Caki2 (cell line): ENCODE measurements at places on chromosomes 3 and 15. TPM values are rescaled to one million over a fixed set of nuclear protein-coding genes. Genes with fewer than 3 reads are reported as not detected.
A peak's percentile ranks its signal among the peaks of the same experiment; 100 is the strongest.

Gene ARIH1
- 26.2 and 31.0 TPM in 2 replicates for total RNA-seq

Gene APOD
- not detected in 2 replicates for total RNA-seq

Gene IQCF5
- not detected in 2 replicates for total RNA-seq

Gene BFSP2
- not detected in 2 replicates for total RNA-seq

Gene ABHD6
- 8.9 and 11.4 TPM in 2 replicates for total RNA-seq

Gene MRAS
- 16.3 and 17.3 TPM in 2 replicates for total RNA-seq

Gene XCR1
- total RNA-seq = not detected in 2 replicates

Gene SOX14
- total RNA-seq = not detected in 2 replicates

Gene TMEM40
- not detected in 2 replicates for total RNA-seq

- DNase-seq = peak; percentile 15
Observed at GRCh38 chr3:81352867-81353266, 408.6 kb downstream of the GBE1 start.

DNA sequence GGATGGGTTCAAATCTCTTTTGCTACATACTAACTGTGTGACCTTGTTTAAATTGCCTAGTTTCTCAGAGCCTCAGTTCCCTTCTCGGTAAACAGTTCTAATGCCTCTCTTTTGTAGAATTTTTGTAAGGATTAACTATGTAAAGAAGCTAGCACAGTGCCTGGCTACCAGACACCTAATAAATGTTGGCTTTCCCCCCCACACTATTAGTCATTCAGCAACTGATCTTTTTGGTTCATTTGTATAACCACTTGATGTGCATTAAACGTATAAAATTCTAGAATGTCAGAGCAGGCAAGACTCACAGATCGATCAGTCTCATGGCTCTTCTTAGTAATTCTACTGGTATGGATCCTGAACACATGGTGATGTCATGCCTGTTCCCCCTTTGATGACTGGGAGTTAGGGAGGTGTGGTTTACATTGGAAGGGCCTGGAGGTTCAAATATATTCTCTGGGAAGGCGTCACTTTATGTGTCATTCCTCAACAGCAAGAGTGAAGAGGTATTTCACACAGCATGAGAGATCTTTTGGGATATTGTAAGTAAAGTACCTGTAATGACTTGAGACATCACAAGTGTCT is 6.5 kb downstream of the TAGLN3 start:
- no peak for DNase-seq

- DNase-seq = no peak
Observed at GRCh38 chr3:187223799-187224198, 26.5 kb downstream of the RTP1 start.

DNA sequence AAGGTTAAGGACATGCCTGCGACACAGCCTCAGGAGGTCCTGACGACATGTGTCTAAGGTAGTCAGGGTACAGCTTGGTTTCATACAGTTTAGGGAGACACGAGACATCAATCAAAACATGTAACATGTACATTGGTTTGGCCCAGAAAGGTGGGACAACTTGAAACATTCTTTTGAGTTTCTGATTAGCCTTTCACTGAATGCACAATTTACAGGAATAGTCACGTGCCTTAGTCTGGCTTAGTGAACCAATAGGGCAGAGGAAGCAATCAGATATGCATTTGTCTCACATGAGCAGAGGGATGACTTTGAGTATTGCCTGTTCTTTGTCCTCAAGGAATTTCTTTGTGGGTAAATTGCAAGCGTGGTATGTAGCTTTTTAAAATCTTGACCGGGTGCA is 24.5 kb upstream of the HDAC11 start:
- no peak for DNase-seq

- DNase-seq = no peak
Observed at GRCh38 chr3:155938409-155938808, 68.0 kb downstream of the GMPS start.

DNA sequence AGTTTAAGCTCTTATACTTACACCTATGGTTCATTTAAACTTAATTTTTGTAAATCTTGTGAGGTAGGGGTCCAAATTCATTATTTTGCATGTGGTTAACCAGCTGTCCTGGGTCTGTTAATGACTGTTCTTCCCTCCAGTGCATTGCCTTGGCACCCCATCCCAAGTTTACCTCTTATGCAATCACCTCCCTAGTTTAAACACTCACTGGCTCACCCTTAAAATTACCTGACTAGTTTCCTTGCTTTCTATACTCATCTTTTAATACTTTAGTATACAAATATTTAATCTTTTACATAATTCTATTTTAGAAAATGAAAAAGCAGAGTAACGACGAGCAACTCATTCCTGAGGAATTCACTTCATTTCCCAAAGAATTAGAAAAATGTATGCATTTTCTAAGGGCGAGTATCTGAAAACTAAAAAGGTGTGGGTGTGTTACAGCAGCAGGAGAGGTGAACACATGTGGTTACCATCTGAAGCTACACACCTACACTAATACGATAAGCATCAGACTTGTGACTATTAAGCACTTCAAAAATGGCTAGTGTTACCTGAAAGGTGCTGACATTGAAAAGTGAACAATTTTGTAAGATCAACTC is 33.7 kb downstream of the TJP1 start:
- no peak for DNase-seq

DNA sequence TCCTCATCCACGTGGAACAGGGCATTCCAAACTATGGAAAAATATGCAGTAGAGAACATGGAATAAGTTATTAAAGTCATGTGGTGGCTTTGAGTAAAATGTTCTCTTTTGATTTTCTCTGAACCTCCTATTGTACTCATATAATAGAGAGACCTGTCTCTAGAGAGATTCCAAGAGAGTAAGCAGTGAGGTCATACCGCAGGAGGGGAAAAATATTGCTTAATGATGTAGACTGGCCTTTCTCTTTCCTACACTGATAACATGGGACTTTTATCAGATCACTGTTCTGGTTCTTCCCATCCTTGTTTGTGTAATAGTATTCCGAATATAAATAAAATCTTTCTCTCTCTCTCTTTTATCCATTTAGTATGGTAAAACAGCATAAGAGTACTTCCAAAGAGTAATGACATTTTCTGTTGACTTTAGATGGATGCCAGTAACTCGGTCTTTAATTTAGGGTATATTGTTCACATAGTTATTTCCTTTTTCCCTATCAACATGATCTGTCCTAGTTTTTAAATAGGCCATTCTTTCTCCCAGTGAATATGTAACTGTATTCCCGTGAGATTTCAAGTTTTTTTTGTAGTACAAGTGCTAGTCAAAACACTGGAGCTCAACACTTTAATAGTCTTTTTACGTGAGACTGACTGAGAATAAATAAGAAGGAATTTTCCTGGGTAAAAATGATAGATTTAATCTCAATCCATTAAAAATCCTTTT is 814.0 kb upstream of the LMCD1 start:
- DNase-seq = no peak

- DNase-seq = no peak
Observed at GRCh38 chr3:175279457-175279856, 420.3 kb downstream of the NAALADL2 start.

DNA sequence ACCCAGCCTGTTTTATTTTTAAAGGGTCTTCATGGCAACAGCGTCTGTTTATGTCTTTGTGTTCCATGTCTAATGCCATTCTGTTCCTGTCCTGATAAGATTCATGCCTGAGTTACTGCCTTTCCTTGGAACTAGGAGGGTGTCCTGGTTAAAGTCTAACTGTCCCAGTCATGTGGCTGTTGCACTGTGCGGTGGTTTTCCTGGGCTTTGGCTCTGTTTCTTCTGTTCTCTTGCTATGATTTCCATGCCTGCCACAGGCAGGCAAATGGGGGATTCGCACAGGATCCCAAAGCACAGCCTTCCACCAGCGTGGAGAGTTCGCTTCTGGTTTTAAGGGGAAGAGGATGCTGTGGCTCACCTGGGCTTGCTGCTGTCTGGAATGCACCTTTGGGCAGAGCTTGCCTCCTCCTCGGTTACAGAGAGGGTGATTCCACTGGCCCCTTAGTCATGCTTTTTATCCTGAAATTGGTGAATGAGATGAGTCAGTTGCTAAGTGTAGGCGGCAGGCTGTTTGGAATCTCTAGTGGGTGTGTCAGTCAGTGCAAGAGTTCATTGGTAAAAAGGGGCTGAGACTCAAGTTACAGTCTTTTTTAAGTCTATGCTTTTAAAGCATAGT is 86.8 kb downstream of the CCK start:
- DNase-seq = peak; percentile 94

DNA sequence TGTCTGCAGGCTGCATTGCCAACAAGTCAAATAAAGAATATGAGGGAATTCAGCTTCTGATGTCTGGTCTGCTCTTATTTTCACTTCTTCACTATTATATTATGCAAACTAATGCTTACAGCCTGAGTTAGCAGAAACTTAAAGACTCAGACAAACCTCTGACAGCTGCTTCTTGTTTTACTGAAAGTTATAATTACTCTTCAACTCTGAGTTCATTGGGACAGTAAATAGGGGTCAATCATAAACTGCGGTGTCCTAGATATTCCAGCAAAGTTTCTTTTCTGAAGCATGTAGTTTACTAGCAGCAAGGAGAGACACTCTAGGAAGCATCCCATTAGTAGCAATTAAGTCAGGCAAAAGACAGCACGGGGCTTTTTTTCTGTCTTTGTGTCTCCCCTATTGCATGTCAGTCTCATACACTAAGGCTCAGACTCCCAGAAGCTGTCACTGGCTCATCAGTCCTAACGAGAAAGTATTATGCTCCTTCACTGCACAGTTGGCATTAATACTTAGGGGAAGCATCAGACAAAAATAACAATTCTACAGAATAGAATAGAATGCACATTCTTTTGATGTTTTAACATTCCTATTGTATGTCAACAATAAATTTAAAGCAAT is 1060.8 kb downstream of the ROBO1 start:
- no peak for DNase-seq

DNA sequence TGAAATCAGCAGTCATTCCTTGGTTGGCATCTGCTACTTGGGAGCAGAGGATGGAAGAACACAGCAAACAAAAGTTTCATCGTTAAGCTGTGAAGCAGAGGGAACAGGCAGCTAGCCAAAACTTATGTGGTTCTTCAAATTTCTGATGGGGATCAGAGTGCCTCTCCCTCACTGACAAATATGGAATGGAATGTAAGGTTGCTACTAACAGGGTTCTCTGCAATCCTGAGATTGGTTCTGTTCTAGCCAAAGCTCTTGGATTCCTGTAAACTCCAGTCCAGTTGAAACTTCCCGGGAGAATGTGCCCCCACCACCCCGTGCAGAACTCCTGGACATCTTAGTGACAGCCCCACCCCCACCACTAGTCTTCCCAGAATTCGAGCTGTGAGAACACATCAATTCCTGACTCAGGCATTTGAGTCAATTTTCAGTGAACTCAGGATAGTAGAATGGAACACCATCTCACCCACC is 55.9 kb upstream of the PHLDB2 start:
- no peak for DNase-seq

DNA sequence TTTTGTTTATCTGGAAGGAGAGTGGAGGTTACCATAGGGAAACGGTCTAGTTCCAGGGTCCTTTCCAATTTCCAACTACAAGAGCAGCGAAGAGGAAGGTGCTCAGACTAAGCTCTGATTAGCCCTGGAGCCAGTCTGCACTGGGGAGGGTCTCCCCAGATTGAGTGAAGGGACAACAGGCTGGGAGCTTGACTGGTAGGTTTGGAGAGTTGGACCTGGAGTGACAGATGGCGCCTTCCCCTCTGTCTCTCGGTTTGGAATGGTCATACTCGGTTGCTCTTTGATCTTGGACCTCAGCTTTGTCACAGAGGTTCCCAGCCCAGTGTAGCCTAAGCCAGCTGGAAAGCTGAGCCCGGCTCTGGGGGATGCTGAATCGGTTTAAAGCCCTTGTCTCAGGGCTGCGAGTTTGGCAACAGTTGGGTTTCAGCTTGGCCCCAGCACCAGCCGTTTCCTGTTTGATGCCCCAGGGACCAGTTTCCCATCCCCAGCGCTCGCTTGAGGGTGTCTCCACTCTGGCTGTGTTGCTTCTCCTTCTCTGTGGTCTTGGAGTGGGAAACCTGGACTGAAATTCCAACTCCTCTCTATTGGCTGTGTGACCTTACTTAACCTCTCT is 53.1 kb upstream of the ULK4 start:
- DNase-seq = peak; percentile 30

- DNase-seq = no peak
Observed at GRCh38 chr3:11362600-11362999, 90.4 kb downstream of the ATG7 start.

DNA sequence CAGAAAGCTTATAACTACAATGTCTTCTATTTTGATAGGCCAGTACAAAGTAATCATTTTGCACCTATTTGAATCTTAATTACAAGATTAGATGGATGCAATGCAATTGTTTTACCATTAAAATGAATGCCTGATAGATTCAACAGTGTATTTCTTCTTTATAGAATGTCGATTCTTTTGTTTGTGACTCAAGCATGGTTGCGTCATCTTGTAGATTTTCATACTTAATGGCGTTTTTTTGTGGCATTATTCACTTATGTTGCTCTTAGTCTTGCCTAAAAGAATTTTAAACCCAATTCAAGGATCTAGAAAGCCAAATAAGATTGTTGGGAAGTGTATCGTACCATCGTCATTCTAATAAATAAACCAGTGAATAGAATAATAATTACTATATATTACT is 21.4 kb downstream of the ZBTB38 start:
- DNase-seq = no peak

DNA sequence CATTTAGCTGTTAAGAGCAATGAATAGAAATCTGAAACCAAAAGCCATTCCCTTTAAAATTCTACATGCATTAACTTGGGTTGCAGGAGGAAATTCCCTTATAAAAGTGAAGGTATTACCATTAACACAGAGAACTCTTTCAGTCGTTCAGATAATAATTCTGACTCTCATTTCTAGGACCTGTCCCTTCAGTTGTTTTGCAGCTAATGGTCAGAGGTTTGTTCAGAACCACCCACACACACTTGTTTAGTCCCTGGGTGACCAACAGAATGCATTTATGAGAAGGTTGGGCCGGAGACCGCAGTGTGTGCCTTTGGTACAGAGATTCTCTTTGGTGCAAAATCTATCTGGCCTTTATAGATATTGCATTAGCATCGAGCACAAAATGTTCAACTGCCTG is 492.5 kb downstream of the NLGN1 start:
- DNase-seq = no peak

DNA sequence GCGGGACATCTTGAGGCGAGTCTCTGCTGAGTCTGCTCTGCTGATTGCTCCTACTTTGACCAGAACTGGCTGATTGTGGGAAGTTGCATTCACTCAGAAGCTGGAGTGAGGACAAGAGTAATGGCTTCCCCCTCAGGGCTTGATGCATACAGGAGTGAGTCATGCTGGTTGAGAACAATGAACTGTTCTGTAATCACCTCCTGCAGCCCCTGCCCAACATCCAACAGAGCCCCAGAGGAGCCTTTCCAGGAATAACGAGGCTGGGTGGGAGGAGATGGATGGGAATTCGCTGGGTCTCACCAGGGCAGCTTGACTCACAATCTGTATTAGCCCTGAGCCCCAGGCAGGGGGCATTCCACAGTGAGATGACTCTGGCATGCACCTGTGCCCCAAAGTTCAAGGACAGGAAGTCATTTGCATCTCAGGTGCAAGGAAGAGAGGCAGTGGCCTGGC is 85.0 kb downstream of the RAB11A start:
- peak; percentile 8 for DNase-seq
